Tongue (tissue), 3 donors: ENCODE measurements at places on chromosomes 4 and X. TPM values are rescaled to one million over a fixed set of nuclear protein-coding genes. Genes with fewer than 3 reads are reported as not detected.

VEGFC gene
- 8.7 TPM for total RNA-seq

CD99 gene
- total RNA-seq, result 102 TPM

- no peak for DNase-seq
Observed at GRCh38 chrX:68018248-68019203, 414.8 kb downstream of the OPHN1 start.

- no peak for DNase-seq
Observed at GRCh38 chr4:57078685-57079521, 31.3 kb downstream of the IGFBP7 start.

DNA sequence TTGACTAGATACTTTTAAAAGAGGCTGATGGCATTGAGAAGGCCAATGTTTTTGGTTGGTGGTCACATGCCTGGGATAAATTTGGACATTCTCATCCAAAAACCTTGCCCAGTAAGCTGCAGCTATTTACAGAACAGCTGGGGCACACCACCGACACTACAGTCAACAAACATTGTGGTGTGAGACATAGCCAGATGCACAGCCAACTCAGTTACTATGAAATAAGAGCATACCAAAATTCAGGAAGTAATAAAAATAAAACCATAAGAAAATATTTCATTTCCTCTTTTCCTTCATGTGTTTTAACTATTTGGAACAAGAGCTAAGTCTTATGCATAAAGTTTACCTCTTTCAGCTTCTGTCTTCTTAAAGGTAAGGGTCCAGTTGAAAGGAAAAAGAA lies 8.8 kb downstream of the PPM1K start:
- DNase-seq, result no peak

DNA sequence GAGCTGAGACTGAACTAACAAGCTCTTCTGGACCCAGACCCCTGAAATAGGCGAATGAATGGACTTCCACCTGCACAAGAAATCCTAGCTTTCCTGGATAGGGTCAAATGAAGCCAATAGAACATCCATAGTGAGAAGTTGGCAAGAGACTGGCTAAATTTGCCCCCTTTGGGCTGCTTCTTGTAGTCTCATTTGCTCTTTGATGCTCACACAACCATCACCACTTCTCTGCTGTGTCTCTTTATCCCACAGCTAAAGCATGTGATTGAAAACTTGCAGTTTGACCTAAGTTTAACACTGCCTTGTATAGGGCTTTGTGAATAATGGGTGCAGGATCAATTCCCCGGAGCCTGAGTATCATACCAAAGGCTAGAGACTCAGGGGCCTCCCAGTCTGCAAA lies 38.2 kb downstream of the NLGN3 start:
- peak; percentile 16 for DNase-seq
